ENCODE measurements at places on chromosomes 5 and 9.
A peak's percentile ranks its signal among the peaks of the same experiment; 100 is the strongest.

GRCh38 chr5:88808153-88808552 is 74.8 kb downstream of the MEF2C start:
- DNase-seq = no peak

DNA sequence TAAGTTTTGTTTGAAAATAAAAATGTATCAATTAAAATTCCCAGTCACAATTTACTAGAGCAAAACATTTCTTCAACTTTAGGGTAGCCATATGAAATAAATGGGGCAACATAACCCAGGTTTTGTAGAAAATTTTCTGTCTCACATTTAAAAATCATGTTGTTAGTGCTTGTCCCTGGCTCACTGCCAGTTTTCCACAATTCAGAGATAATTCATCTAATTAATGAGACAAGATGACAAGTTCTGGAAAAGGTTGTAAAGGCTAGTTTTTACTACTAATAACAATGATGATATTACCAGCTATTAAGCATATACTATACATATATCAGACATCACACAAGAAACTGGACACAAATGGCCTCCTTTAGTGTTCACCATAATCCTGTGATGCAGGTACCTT is 45.9 kb downstream of the MEGF9 start:
- no peak for DNase-seq

DNA sequence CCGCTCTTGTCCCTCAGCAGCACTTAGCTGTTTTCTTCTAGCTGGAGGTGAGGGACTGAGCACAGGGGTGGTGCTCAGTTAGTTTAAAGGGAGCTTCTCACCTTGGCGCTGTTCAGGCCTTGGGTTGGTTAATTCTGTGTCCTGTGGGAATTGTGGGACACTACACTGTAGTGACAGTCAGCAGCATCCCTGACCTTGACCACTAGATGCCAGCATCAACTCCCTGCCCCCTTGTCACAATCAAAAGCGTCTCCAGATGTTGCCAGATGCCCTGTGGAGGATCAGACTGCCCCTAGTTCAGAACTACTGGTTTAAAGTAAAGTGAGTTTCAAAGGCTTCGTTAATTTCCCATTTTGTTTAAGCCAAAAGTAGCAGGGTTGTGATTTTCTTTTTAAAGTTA is 65.5 kb upstream of the DMRT3 start:
- no peak for DNase-seq

DNA sequence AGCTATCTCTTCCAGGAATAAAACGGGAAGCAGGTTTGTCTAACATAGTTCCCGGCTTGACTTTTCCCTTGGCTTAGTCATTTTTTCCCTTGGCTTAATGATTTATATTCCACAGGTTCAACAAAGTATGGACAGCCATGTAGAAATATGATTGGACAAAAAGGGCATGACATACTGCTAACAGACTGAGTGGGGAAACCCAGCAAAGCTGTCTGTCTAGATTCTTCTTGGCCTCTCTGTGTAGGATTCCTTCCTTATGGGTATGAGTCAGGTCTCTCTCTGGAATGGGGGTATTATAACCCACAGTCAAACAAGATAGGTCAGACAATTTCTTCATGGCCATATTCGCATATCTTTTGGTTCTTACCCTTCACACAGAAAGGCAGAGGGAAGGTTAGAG is 5.7 kb upstream of the MTAP start:
- DNase-seq = peak; percentile 65

DNA sequence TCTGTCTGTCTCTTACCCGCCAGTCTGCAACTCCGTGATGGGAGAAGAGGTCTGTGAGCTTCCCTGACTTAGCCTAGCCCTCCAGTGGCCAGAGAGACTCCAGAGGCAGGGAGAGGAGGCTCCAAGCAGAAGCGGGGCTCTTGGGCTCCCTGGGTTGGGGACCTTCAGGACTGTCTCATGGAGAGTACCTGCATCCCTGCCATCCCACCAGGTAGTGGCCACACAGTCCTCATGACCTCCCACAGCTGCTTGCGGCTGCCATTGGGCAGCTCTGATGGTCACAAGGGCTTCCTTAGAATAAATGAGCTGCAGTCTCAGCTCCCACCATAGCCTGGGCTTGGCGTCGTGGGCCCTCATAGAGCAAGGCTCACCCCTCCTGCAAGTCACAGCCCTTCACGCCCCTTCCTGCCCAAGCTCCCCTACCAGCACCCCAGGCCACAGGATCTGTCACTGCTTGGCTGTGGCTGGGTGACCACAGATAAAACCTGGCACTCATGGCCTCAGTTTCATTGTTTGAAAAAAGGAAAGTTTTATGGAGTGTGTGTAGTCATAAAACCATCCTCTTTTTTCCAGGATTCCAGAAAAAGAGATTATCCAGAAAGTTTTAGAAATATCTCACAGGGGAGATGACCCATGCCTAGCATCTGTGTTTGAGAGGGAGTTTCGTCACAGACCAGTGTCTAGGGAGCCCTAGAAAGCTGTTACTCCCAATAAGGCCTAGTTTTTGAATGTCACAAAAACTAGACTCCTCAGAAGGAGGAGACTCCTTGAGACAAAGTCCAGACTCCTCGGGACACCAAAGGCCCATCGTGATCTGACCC is 48.4 kb downstream of the PPARGC1B start:
- no peak for DNase-seq

GRCh38 chr5:143707806-143708205 is 104.2 kb upstream of the HMHB1 start:
- DNase-seq = peak; percentile 82

GRCh38 chr5:122501089-122501435 is 189.0 kb downstream of the SNCAIP start:
- DNase-seq = no peak

DNA sequence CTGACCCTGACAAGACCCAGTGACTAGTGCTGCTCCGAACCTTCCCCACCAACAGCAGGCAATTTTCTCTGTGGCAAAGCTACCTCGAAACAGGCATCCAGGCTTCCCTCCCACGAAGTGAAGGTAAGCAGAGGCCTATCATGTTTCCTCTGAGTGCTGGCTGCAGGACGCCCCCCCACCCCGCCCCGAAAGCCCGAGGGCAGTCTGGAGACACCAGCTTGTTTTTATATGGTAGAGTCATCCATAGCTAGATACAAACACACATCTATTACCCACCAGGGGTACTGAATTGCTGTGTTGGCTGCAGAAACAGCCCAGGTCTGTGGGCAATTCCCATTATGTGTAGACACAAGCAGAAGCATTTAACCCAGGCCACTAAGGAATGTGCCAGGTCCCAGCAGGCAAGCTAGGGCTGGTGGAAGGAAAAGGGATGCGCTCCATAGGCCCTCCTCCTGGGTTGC is 40.4 kb downstream of the LIX1 start:
- no peak for DNase-seq

DNA sequence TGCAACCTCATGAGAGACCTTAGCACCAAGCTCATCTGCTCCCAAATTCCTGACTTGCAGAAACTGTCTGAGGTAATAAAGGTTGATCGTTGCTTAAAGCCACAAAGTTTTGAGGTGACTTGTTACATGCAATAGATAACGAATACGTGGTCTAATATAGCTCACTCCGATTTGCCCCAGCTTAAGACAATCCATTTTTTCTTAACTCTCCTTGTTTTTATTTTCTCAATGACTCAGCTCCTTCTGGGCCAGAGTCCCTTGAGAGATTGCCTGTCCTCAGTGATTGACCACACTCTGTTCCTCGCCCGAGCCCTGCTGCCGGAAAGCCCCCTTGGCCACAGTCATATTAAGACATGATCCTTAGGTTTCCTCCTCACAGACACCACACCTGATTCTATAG is 63.7 kb upstream of the FANCC start:
- DNase-seq = peak; percentile 81

DNA sequence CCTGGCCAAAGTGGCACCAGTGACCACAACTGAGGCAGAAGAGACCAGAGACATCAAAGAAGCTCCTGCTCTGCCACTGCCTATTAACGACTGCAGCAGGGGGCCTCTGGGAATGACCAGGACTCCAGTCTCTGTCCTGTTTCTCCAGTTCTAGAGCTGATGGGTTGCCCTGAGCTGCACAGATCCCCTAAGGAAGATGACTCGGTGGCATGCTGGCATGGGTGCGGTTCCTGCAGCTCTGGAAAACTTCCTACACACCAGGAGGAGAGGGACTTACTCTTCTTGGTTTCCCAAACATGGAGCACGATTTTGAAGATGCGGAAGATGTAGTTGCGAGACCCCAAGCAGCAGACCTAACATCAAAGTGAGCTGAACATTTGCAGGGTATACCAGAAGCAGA is 2.7 kb downstream of the SLIT3 start:
- DNase-seq = no peak

- no peak for DNase-seq
These were observed 1.8 kb downstream of the AQP3 start for GRCh38 chr9:33445389-33446239.

GRCh38 chr9:81619353-81620001 is 69.9 kb downstream of the TLE1 start:
- DNase-seq = peak; percentile 83

- no peak for DNase-seq
These were observed 80.2 kb upstream of the HTR4 start for GRCh38 chr5:148734518-148734917.

GRCh38 chr5:174547814-174548213 is 176.6 kb upstream of the MSX2 start:
- DNase-seq = no peak

DNA sequence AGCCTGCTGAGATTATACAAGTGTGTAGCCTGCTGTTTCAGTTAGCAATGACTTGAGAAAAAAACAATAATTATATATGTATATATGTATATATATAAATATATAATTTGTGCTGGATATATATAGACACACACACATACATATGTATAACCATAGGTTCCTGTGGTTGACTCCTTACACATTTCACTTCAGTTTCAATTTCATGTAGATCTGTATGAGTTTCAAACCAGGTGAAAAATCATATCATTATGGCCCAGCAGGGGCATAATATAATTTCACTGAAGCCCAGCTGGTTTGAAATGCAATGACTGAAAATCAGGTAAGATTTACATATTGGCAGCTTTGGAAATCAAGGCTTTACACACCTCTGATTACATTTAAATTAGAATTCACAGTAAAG is 690.4 kb upstream of the CDH18 start:
- DNase-seq = no peak

DNA sequence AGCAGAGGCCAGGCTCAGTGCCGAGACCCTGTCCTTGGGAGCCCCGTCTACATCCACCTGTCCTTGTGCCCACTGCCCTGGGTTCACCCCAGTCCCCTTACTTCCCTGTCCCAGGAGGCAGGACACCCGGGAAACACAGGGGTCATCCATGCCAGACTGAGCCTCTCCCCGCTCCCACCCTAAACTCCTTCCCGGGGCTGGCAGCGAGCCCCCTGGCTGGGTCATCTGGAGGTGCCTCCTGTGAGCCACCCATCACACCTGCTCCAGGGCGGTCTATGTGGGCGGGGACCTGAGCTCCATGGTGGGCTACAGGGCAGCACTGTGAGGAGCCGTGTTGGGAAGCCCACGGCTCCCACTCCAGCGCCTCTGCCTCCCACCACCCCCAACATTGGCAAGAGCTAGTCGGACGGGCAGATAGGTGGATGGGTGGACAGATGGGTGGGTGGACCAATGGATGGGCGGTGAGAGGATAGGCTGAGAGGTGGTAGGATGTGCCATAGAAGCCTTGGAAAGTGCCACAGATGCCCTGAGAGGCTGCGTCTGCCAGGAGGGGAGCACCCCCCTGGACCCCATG is 42.5 kb upstream of the RXRA start:
- no peak for DNase-seq
